ENCODE measurements at places on chromosomes 3 and 15.

GRCh38 chr15:26628879-26629529 lies 143.9 kb downstream of the GABRB3 start:
- no peak for DNase-seq

GRCh38 chr3:14221902-14222301 lies 43.3 kb downstream of the LSM3 start:
- no peak for DNase-seq

GRCh38 chr3:190003681-190004123 lies 117.0 kb downstream of the P3H2 start:
- no peak for DNase-seq

- DNase-seq: no peak
Observed at GRCh38 chr3:171186817-171187500, 160.4 kb upstream of the SLC2A2 start.

GRCh38 chr3:109178708-109179107 lies 42.2 kb downstream of the C3orf85 start:
- no peak for DNase-seq

GRCh38 chr15:40722354-40722753 lies 27.4 kb downstream of the RAD51 start:
- no peak for DNase-seq

- no peak for DNase-seq
Observed at GRCh38 chr15:28044121-28044672, 54.9 kb downstream of the OCA2 start.

DNA sequence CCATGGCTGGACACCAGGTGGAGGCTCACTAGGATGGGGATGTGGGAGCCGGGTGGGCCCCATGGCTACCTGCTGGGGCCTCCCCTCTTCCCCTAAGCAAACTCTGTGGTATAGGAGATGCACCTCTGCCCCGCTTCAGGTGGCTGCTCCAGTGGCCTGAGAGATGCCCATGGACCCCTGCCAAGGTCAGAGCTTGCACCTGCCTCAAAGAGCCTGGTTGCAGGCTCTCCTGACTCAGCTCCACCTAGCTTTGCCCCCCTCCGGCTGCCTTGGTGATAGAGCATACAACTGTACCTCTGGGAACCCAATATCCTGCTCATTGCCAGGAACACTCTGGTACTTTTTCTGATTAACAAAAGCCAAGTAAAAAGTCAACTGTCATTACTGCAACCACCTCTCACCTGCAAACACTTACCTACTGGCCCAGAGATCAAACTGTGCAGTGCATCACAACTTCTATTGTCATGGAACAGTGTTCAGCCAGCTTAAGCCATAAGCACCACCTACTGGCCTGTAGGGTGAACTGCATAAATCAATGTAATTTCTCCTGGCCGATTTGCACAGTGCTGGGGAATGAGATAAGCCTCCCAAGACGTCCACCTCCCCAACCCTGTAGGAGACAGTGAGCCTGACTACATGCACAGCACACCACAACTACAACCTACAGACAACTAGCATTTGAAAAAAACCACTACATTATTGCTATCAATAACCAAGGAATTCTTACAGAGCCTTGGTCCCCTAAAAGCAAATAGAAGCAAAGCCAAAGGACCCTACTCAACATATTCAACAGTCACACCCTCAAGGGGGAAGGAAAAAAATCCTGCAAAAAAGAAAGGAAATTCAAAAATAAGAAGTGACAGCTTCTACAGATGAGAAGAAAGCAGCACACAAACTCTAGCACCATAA lies 352.4 kb upstream of the ARHGEF26 start:
- peak; percentile 16 for DNase-seq

- DNase-seq: no peak
Observed at GRCh38 chr3:15439476-15439875, 12.1 kb downstream of the EAF1 start.

DNA sequence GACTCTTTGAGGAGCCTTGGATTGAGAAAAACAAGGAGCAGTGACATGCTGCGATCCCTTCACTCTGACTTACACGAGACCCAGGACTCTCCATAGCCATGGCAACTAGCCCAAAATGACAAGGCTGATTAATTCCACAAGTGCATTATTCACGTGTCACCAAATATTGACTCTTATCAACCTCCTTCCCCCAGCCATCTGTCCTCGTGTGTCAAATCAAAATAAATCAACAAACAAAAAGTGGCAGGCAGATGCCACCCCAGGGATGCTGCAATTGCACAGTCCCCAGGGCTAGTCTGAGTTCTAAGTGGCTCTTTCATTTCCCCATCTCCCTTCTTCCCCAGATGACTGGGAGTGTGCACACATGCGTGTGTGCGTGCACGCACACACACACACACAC lies 104.9 kb downstream of the AQP9 start:
- no peak for DNase-seq

DNA sequence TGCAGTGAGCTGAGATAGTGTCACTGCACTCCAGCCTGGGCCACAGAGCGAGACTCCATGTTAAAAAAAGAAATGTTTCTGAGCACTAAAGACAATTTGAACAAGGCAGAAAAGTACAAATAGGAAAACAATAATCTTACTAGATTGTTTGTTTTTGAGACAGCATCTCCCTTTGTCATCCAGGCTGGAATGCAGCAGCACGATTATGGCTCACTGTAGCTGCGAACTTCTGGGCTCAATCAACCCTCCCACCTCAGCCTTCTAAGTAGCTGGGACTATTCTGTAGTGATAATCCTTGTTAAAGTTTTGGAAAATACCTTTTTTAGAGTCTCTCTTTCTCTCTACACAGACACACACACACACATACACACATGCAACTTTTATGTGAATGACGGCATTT lies 107.1 kb downstream of the LPP start:
- no peak for DNase-seq

- no peak for DNase-seq
Observed at GRCh38 chr15:89021224-89021623, 67.0 kb upstream of the ABHD2 start.

DNA sequence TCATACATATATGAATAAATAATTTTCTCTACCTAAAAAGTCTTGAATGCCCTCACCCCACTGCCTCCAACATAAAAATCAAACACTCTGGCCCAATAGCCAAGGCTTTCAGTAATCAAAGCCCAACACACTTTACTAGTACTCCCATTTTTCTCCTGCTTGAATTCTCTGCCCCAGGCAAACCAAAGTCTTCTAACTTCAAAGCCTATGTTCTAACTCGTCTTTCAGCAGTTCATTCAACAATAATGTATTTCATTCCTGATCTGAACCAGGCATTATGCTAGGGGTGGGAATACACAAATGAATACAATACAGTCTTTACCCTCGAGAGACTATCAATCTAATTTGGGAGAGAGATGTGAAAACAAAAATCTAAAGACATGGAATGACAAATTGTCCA lies 11.4 kb upstream of the ZNF592 start:
- no peak for DNase-seq

DNA sequence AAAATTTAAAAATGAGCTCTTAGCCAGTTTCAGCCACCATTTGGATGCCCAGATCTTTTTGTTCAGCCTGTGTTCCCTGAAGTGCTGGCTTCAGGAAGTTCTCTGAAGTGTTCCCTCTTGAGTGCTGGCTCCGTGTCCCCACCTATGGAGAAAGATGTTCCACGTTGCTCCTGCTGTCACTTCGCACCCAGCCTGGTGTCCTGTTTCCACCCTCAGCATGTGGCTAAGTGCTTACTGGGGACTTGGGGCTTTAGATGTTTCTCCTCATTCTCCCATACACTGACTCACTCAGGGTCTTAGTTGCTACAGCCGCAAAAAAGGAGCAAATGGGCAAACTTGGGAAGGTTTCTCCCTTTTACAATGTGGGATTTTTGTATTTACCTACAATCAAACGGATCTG lies 16.6 kb downstream of the CHCHD6 start:
- DNase-seq: no peak

DNA sequence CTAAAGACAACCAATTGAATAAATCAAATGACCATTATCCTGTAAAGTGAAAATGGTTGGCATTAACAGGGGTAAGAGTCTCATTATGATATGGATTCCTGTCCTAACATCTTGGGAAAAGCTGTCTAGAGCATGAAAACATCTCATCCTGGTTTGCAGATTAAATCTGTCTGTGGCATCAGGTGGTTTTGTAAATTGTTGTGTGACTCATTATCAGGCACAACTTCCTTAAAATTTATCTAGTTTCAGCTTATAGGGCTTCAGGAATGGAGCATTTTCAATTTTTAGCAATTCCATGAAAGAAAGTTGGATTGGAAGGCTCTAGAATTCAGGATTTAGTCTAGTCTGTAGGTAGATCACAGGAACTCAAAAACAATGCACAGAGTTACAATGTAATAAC lies 31.1 kb upstream of the SLC27A2 start:
- DNase-seq: no peak

- no peak for DNase-seq
Observed at GRCh38 chr3:184549796-184550577, 11.6 kb upstream of the EPHB3 start.

DNA sequence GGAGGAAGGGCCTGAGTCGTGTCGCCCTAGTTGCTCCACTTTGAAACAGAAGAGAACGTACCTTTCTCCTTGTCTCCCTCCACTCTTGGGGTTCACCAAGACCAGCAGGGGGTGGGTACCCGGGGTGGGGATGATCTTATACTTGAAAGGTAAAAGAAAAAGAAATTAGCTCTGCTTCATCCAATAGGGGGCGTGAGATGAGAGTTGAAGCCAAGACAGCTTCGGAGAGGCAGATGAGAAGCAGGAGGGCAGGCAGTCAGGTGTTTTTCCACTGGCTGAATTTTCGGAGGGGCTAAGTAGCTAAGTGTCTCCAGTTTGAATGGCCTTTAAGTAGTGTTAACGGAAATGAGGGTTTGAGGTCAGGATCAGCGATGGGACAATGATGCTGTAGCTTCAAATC lies 100.4 kb downstream of the DGKG start:
- DNase-seq: no peak

- DNase-seq: no peak
Observed at GRCh38 chr3:139281522-139282196, 62.2 kb upstream of the MRPS22 start.

GRCh38 chr3:187788984-187789857 lies 44.0 kb upstream of the BCL6 start:
- no peak for DNase-seq

DNA sequence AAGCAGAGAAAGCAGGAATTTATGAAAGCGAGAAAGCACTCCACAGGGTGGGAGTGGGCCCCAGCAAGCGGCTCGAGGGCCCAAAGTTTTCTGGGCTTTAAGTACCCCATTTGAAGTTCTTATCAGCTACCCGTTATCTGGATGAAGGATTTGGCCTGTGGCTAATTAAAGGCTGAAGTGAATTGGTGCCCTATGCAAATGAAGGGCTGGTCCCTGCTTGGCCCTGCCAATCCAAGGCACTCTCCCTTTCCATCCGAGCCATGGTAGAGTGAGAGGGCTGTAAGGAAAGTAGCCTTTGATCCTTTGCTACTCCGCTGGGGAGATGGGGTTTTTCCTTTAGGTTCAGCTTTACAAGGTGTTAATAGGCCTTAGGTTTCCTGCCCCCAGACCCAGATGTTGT lies 469.3 kb upstream of the CFAP20DC start:
- no peak for DNase-seq

GRCh38 chr3:131503320-131503635 lies 507 bp upstream of the MRPL3 start:
- DNase-seq: no peak

DNA sequence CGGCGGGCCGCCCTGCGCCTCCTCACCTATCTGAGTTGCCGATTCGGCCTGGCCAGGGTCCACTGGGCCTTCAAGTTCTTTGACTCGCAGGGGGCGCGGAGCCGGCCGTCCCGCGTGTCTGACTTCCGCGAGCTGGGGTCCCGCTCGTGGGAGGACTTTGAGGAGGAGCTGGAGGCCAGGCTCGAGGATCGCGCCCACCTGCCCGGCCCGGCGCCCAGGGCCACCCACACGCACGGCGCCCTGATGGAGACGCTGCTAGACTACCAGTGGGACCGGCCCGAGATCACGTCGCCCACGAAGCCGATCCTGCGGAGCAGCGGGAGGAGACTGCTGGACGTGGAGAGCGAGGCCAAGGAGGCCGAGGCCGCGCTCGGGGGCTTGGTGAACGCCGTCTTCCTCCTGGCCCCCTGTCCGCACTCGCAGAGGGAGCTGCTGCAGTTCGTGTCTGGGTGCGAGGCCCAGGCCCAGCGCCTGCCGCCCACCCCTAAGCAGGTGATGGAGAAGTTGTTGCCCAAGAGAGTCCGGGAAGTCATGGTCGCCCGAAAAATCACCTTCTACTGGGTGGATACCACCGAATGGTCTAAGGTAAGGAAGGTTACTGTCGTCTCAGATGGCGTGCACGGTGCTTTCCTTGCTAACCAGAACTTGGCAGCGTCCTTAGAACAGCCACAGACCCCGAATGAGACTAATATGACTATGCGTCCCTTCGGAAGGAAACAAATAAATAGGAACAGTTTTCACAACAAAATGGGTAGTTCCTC lies 567 bp downstream of the TICRR start:
- DNase-seq: no peak

GRCh38 chr15:32909431-32909830 lies 191.6 kb downstream of the GREM1 start:
- no peak for DNase-seq

DNA sequence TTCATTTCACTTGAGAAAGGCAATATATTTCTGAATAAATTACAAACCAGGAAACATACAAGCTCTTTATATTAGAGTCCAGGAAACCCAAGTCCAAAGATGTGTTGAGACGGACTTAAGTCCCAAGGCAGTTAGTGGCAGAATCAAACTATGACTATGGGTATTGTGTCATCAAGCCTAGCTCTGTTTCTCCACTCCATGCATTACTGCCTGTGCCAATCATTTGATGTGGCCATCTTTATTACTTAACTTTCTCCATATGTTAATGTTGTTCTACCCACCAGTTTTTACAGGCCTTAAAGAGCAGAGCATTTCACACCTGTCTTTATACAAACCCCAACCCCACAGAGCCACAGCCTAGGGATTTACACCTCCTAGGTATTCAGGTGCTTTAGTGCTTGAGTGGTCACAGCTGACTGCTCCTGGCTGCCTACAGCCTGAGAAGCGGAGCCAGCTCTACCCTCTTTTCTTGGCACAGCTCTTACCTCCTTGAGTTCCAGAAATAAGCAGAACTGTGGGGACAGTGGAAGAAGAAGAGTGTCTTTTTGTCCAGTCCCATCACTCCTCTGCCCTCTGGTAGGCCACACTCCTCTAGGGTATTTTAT lies 92.1 kb downstream of the DTWD1 start:
- no peak for DNase-seq
